ENCODE measurements at places on chromosomes 4 and X. TPM values are rescaled to one million over a fixed set of nuclear protein-coding genes. Genes with fewer than 3 reads are reported as not detected.

- H3K4me1 ChIP-seq: peaks cover 31% of the 10 kb centered on the region
- peak; percentile 73 for DNase-seq
- no peak overlapping the region for H3K27ac ChIP-seq
- H3K4me3 ChIP-seq: peak overlapping the region; percentile 4
- no peaks in the 10 kb centered on the region for H3K27me3 ChIP-seq
- no peaks in the 10 kb centered on the region for H3K36me3 ChIP-seq
Observed at GRCh38 chr4:48653217-48654014, 126.7 kb downstream of the FRYL start.

DNA sequence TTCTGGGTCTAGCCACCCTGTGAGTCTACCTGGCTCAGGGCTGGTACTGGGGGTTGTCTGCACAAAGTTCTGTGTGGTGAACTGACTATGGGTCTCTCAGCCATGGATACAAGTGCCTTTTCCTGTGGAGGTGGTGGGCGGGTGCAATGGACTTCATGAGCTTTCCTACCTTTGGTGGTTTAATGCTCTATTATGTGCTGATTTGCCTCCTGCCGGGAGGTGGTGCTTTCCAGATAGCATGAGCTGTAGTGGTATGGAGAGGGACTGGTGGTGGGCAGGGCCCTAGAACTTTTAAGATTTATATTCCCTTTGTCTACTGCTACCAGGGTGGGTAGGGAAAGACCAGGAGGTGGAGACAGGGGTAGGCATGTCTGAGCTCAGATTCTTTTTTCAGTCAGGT is 48.0 kb downstream of the PBDC1 start:
- no peaks in the 10 kb centered on the region for H3K4me1 ChIP-seq
- H3K27ac ChIP-seq: no peak overlapping the region
- H3K27me3 ChIP-seq: no peaks in the 10 kb centered on the region
- H3K4me3 ChIP-seq: no peak overlapping the region

DNA sequence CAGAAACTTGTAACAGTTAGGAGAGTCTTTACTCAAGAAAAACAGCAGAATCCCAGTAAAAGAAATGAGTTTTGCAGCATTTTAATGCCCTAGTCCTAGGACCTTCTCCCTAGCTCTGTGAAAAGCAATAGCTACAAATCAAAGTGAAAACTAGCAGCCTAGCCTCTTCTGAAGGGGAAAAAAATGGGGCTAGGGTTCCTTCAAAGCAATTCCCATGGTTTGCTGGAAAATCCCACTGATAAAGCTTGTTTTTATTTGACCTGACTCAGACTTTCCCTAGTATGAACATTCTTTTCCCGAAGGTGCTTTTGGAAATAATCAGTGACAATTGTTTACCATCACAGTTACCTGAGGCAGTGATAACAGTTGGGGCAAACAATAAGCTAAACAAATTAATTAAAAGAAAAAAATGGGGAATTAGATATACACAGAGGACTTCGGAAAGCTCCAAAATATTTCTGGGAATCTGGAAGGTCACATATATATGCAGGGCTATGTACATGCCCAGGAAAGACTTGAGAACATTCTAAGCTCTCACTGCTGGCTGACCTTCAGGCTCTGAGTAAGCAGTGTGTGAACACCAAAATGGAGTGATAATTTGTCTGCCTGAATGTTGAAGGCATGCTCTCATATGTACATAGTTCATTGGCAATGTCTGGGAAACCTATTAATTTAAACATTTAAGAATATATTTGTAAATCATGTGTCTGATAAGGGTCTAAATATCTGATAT is 285.9 kb downstream of the KCTD8 start:
- no peaks in the 10 kb centered on the region for H3K36me3 ChIP-seq
- H3K27ac ChIP-seq: no peak overlapping the region
- no peaks in the 10 kb centered on the region for H3K4me1 ChIP-seq
- H3K4me3 ChIP-seq: no peak overlapping the region
- H3K27me3 ChIP-seq: no peaks in the 10 kb centered on the region

GRCh38 chr4:169312690-169313422 is 42.1 kb upstream of the SH3RF1 start:
- H3K4me1 ChIP-seq: peaks cover 19% of the 10 kb centered on the region
- no peaks in the 10 kb centered on the region for H3K36me3 ChIP-seq
- DNase-seq: no peak
- no peak overlapping the region for H3K27ac ChIP-seq
- no peak overlapping the region for H3K4me3 ChIP-seq

DNA sequence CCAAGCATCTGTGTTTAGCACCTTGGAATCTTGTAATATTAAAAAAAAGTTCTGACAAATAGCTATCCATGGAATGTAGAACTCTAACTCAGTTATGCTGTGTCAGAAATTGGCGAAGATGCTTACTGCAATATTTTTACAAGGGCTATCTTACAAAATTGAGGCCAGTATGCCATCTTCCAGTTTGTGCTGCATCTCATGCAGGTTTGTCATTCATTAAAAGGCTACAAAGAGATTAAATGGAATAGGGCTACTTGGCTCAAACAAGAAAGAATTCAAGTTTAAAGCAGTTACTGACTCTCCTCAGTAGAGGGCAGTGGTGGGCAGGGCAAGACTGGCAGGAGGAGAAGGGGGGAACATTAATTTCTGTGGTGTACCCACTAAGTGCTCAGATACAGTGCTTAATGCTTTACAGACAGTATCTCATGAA is 66.5 kb downstream of the SHROOM4 start:
- H3K4me1 ChIP-seq: 0 out of 2 replicates have a peak, but pooled peaks cover 3% of the 10 kb centered on the region
- peak; percentile 55 for DNase-seq
- H3K27me3 ChIP-seq: no peaks in the 10 kb centered on the region
- no peak overlapping the region for H3K27ac ChIP-seq
- H3K4me3 ChIP-seq: no peak overlapping the region

- H3K36me3 ChIP-seq: no peaks in the 10 kb centered on the region
- H3K4me3 ChIP-seq: no peak overlapping the region
- H3K4me1 ChIP-seq: no peaks in the 10 kb centered on the region
- H3K27me3 ChIP-seq: no peaks in the 10 kb centered on the region
- DNase-seq: no peak
- no peak overlapping the region for H3K27ac ChIP-seq
Observed at GRCh38 chr4:147310312-147310711, 170.6 kb upstream of the EDNRA start.

DNA sequence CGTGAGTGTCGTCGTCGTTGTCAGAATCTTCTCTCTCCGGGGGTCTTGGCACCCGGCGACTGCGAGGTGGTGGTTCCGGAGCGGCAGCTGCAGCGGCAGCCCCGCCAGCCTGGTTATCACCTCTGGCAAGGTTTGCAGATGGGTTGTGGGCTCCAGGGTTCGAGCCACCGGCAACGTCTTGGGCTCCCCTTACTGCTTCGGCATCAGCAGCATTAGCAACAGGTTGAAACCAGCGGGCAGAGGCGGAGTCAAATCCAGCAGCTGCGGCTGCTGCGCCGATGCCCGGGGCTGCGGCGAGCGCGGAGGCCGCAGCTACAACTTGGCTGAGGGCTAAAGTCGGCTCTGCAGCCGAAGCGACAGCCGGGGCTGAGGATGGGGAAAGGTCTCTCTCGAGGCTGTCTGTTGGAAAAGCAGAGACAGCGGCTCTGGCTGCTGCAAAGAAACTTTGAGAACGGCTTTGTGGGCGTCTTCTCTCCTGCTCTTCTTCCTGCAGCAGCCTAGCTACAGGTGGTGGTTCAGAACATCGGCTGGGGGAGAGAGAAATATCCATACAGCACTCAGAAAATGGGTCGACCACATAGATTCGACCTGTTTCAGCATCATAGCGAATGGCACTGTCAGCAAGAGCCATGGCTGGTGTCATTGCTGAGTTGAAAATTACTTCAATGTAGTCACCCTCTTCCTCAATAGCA is 3.6 kb downstream of the IRS4 start:
- H3K4me1 ChIP-seq: no peaks in the 10 kb centered on the region
- no peaks in the 10 kb centered on the region for H3K36me3 ChIP-seq
- H3K4me3 ChIP-seq: no peak overlapping the region
- peaks cover 15% of the 10 kb centered on the region for H3K27me3 ChIP-seq
- no peak for DNase-seq

GRCh38 chr4:185142564-185142911 is 528 bp upstream of the SLC25A4 start:
- DNase-seq: no peak
- H3K4me3 ChIP-seq: peak overlapping the region; percentile 90
- no peaks in the 10 kb centered on the region for H3K27me3 ChIP-seq

DNA sequence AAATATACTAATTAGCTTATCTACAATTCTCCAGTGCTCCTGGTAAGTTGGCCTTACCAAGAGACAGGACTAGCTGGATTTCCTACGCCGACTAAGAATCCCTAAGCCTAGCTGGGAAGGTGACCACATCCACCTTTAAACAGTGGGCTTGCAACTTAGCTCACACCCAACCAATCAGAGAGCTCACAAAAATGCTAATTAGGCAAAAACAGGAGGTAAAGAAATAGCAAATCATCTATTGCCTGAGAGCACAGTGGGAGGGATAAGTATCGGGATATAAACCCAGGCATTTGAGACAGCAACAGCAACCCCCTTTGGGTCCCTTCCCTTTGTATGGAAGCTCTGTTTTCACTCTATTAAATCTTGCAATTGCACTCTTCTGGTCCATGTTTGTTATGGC is 1025.0 kb downstream of the RAB28 start:
- no peak for DNase-seq
- no peaks in the 10 kb centered on the region for H3K4me1 ChIP-seq
- no peak overlapping the region for H3K27ac ChIP-seq
- H3K36me3 ChIP-seq: no peaks in the 10 kb centered on the region
- H3K4me3 ChIP-seq: no peak overlapping the region

- no peaks in the 10 kb centered on the region for H3K4me1 ChIP-seq
- no peaks in the 10 kb centered on the region for H3K36me3 ChIP-seq
- no peak overlapping the region for H3K4me3 ChIP-seq
- DNase-seq: peak; percentile 15
- no peak overlapping the region for H3K27ac ChIP-seq
Observed at GRCh38 chrX:136086521-136086920, 60.8 kb upstream of the FHL1 start.

GRCh38 chr4:113452868-113453620 is 308.5 kb downstream of the CAMK2D start:
- no peak overlapping the region for H3K4me3 ChIP-seq
- no peaks in the 10 kb centered on the region for H3K4me1 ChIP-seq
- DNase-seq: no peak

- H3K27me3 ChIP-seq: no peaks in the 10 kb centered on the region
- no peak overlapping the region for H3K4me3 ChIP-seq
- H3K27ac ChIP-seq: peak overlapping the region; percentile 91
- H3K4me1 ChIP-seq: peaks cover 29% of the 10 kb centered on the region
Observed at GRCh38 chr4:145934434-145935047, 4.1 kb downstream of the ZNF827 start.

GRCh38 chr4:108385076-108385475 is 216.3 kb upstream of the LEF1 start:
- no peaks in the 10 kb centered on the region for H3K36me3 ChIP-seq
- no peak for DNase-seq
- H3K27me3 ChIP-seq: peaks cover 38% of the 10 kb centered on the region
- no peak overlapping the region for H3K4me3 ChIP-seq
- no peaks in the 10 kb centered on the region for H3K4me1 ChIP-seq

- H3K4me1 ChIP-seq: peaks cover 9% of the 10 kb centered on the region
- no peaks in the 10 kb centered on the region for H3K36me3 ChIP-seq
- H3K27me3 ChIP-seq: no peaks in the 10 kb centered on the region
- no peak overlapping the region for H3K4me3 ChIP-seq
- no peak overlapping the region for H3K27ac ChIP-seq
- DNase-seq: no peak
Observed at GRCh38 chrX:19863857-19864223, 23.6 kb downstream of the SH3KBP1 start.

DNA sequence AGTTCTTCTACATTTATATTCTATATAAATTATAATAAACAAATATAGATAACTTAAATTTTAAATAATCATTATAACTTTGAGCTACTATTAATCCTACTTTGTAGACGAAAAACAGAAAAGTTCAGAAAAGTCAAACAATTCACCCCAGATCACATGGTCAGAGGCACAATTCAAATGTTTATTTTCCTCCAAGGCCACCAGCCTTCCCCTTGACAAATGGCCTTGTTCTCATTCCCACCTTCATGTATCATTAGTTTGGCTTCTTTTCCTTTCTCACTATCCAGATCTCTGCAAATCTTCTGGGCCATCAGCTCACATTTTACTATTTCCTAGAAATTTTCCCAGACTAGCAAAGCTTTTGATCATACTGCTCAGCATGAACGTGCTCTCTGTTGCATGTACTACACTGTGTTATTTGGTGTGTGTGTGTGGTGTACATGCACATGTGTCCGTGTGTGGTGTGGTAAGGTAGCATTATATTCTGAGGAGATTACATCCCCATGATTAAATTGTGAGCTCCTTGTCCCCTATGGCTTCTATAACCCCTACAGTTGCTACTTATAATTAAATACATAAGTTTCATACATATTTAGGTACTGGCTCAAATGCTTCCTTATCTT is 61.5 kb downstream of the ADGRA3 start:
- no peak overlapping the region for H3K4me3 ChIP-seq
- no peaks in the 10 kb centered on the region for H3K27me3 ChIP-seq
- H3K4me1 ChIP-seq: no peaks in the 10 kb centered on the region
- no peak overlapping the region for H3K27ac ChIP-seq

TMEM156 gene
- total RNA-seq: not detected

IL1RAPL1 gene
- 0.38 TPM for total RNA-seq

PRR32 gene
- total RNA-seq: not detected

RAB9B gene
- 0.89 TPM for total RNA-seq

All from GM23248 (cell line).